ENCODE measurements at places on chromosomes 1 and 21. TPM values are rescaled to one million over a fixed set of nuclear protein-coding genes. Genes with fewer than 3 reads are reported as not detected.

TXNDC12 gene
- total RNA-seq = 81.0 TPM

TNNI3K gene
- total RNA-seq = not detected

CELA2A gene
- 9.5 TPM for total RNA-seq

AADACL3 gene
- 0.10 TPM for total RNA-seq

GRCh38 chr1:39981945-39982344, 27.0 kb downstream of the MFSD2A start:
- DNase-seq = peak; percentile 32
- no peaks in the 10 kb centered on the region for H3K36me3 ChIP-seq
- no peak overlapping the region for H3K4me3 ChIP-seq
- H3K27me3 ChIP-seq = no peaks in the 10 kb centered on the region

DNA sequence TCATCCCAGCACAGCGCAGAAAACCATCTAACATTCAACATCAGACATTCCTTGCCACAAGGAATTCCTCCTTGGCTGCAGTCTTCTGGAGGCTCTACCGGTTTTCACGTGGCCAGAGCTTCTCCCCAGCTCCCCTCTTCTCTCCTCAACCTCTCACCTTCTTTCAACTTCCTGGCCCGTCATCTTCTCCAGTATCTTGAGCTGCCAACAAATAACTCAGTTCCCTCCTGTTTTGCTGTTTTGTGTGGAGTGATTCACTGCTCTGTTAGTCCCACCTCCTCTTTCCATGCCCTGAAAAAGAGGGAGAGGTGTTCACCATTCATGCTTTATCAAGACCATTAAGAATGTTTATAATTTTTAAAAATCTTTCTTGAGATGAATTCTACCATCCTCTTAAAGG, 32.6 kb downstream of the PIGM start:
- H3K27ac ChIP-seq = no peak overlapping the region
- DNase-seq = no peak
- H3K27me3 ChIP-seq = no peaks in the 10 kb centered on the region
- no peak overlapping the region for H3K4me3 ChIP-seq

Data from hepatocyte (in vitro differentiated cells).